ENCODE measurements at places on chromosomes 5 and 9.

DNA sequence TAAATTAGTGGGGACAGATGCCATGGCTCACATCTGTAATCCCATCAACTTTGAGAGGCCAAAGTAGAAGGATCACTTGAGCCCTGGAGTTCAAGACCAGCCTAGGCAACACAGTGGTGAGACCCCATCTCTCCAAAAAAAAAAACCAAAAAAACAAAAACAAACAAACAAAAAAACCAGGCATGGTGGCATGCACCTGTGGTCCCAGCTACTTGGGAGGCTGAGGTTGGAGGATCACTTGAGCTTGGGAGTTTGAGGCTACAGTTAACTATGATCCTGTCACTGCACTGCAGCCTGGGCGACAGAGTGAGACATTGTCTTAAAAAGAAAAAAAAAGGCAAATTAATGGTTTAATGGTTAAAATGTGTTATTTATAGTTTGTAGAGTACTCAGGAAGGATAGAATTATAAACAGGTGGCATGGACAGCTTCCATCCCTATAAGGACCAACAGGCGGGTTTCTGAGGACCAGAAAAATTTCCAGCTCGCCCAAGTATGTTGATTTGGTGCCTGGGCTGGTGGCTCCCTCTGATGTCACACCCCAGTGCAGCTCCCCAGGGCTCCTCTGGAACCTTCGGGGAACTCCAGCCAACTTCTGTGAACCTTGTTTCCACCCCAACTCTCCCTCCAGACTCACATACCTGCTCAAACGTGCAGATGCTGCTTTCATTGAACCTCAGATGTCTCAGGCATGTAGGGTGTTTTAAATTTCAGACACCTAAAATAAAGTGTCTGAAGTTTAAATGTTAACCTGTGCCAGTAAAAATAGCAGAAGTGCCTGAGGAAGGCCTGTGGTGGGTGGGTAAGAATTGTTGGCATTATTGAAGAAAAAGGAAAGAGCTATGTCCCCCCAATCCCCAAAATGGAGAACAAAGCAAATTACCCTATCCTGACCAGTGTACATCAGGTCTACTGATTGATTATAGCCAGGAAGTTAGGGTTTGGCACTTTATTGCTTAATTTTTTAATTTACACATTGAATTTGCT, 69.0 kb downstream of the TRIO start:
- no peak for DNase-seq

DNA sequence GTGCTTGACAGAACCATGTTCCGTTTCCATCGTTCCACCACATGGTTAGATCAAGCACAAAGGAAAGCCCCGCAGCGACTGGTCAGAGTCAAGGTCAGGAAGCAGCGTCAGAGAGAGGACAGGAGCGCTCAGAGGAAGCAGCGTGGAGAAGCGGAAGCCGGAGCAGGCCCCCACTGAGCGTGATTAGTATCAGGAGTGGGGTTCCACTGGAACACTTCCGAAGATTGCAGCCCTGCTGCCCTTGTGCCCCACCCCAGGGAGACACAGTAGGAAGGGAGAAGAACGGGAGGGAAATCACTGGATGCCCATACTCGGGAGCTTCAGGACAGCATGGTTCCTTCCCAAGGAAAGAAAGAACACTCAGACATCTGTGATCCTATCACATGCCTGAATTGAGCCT, 189.0 kb upstream of the PANK3 start:
- no peak for DNase-seq

GRCh38 chr5:158869854-158870253, 229.9 kb downstream of the EBF1 start:
- DNase-seq, result no peak

GRCh38 chr9:95857896-95858295, 17.6 kb upstream of the ERCC6L2 start:
- DNase-seq, result no peak

All from NCI-H1436 (cell line).